Gastroesophageal sphincter (tissue), 4 donors: ENCODE measurements at places on chromosomes 5 and 9. TPM values are rescaled to one million over a fixed set of nuclear protein-coding genes. Genes with fewer than 3 reads are reported as not detected.

GRCh38 chr9:36937346-36937745, 96.7 kb downstream of the PAX5 start:
- no peaks in the 10 kb centered on the region for H3K36me3 ChIP-seq
- H3K27me3 ChIP-seq: peaks cover 45% of the 10 kb centered on the region
- H3K27ac ChIP-seq: no peak overlapping the region
- no peak for ATAC-seq

DNA sequence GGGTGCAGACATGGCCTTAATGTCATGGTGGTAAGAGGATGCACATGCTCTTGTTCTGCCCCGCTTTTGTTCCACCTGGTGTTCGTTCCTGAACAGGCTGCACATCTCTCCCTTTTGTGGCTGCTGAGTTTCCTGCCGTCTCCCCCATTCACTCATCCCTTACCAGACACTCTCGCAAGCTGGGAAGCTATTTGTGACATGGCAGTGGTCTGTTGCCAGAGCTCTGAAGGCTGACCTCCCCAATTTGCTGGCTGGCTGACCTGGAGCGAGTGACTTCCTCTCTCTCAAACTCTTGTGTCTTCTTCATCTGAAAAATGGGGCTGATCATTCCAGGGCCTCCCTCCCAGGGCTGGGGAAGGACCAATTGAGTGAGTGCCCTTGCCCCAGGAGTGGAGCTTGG, 35.9 kb downstream of the HRH2 start:
- H3K27ac ChIP-seq: no peak overlapping the region
- no peak for ATAC-seq
- H3K36me3 ChIP-seq: no peaks in the 10 kb centered on the region
- no peaks in the 10 kb centered on the region for H3K4me1 ChIP-seq
- H3K4me3 ChIP-seq: no peak overlapping the region

DNA sequence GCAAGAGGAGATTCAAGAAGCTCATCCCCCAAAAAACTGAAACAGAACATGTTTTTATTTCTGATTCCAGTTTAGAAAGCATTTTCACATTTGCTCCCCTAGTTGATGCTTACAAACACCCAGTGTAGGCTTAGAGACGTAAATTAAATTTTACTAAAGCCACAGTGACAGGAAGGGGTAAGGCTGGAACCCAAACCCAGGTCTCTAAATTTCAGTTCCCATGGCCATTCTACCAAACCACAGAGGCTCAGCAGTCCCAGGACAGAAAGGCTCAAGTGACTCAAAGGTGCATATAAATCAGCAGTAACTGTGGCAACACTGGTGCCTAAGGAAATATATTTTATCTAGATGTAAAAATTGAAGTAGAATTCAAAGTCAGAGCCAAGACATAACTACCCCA, 128.7 kb downstream of the CEP120 start:
- H3K27ac ChIP-seq: no peak overlapping the region
- ATAC-seq: no peak
- H3K4me1 ChIP-seq: no peaks in the 10 kb centered on the region
- H3K36me3 ChIP-seq: no peaks in the 10 kb centered on the region
- no peaks in the 10 kb centered on the region for H3K27me3 ChIP-seq

DNA sequence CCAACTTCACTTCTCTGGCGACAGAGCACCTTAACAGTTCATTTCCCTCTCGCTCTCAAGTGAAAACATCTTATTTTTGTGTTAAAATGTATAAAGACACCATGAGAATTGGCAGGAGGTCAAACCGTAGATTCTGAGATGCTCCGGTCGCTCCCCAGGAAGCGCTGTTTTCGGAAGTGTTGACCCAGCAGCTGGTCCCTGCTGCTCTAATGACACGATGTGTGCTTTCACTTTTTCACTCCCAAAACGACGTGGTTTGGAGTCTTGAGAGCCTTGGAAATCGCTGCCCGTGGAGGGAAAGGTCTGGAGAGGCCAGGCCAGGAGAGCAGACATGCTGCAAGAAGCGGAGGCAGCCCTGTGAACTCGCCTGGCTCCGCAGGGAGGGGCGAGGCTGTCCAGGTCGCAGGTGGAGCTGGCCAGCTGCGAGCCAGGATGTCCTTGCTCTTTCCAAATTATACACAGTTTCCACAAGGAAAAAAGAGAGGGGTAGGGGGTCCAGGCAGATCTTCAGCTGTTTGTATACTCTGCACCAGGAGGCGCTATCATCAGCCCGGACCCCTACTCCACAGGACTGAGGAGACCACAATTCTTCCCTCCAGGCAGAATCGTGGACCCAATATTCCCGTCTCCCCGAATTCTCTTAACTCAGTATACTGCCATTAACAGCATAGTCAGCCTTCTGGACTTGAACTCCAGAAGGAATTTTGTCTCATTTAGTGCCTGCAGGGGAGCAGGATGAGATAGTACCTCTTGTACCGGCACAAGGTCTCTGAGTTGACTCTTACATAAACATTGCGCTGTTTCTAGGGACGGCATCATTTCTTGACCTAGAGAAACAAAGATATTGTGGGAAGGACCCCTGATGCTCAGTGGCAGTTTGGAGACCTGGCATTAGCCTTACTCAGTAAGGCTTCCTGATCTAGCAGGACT, 248.6 kb upstream of the ANKRD55 start:
- peak; percentile 39 for ATAC-seq
- no peaks in the 10 kb centered on the region for H3K36me3 ChIP-seq
- peaks cover 43% of the 10 kb centered on the region for H3K4me1 ChIP-seq
- no peaks in the 10 kb centered on the region for H3K27me3 ChIP-seq

GRCh38 chr5:63022403-63022802, 443.8 kb downstream of the LRRC70 start:
- ATAC-seq: no peak
- no peaks in the 10 kb centered on the region for H3K4me1 ChIP-seq
- H3K27me3 ChIP-seq: no peaks in the 10 kb centered on the region
- no peak overlapping the region for H3K27ac ChIP-seq
- H3K36me3 ChIP-seq: no peaks in the 10 kb centered on the region

- no peak overlapping the region for H3K27ac ChIP-seq
- no peaks in the 10 kb centered on the region for H3K36me3 ChIP-seq
- ATAC-seq: no peak
- H3K4me1 ChIP-seq: no peaks in the 10 kb centered on the region
Measured at GRCh38 chr9:114799925-114800324, 5.9 kb downstream of the TNFSF15 start.

GRCh38 chr9:37906312-37907239, 2.6 kb upstream of the SLC25A51 start:
- H3K4me3 ChIP-seq: no peak overlapping the region
- no peak overlapping the region for H3K27ac ChIP-seq
- H3K36me3 ChIP-seq: no peaks in the 10 kb centered on the region
- H3K4me1 ChIP-seq: peaks cover 29% of the 10 kb centered on the region
- no peaks in the 10 kb centered on the region for H3K27me3 ChIP-seq

DNA sequence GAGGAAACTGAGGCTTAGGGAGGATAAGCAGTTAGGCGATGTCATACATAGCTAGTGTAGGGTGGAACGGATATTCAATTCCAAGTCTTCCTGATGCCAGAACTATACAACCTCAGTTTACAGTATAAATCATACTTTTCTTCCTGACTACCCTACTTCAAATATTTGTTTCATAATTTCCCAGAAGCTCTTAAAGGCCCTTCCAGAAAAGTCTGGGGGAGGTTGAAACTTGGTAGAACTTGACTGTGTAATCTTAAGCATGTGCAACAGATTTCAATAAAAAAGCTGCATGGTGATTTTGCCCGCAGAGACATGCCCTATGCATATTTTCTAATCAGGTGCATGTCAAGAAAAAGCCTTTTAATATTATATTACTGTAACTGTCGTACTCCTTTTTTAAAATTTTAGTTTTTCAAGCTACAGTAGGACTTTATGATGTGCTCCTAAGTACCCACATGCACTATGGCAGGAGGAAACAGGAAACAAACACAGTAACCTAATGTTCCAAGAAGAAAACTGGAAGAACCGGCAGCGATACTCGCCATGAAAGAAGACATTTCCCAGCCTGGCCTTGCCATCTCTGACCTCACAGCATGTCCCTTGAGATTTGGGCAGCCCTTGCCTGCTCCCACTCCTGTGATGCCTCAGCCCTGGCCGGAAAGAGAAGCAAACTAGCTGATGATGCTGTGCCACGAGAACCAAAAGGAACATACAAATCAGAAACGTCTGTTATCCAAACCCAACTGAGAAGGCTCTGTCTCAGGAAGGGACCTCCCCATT, 266.0 kb downstream of the EFNA5 start:
- no peaks in the 10 kb centered on the region for H3K36me3 ChIP-seq
- H3K4me3 ChIP-seq: no peak overlapping the region
- no peak for ATAC-seq
- H3K27me3 ChIP-seq: no peaks in the 10 kb centered on the region
- H3K4me1 ChIP-seq: no peaks in the 10 kb centered on the region
- no peak overlapping the region for H3K27ac ChIP-seq

GRCh38 chr9:14961372-14962068, 51.3 kb upstream of the FREM1 start:
- H3K27me3 ChIP-seq: no peaks in the 10 kb centered on the region
- no peak overlapping the region for H3K27ac ChIP-seq
- no peak for ATAC-seq
- H3K36me3 ChIP-seq: no peaks in the 10 kb centered on the region
- H3K4me1 ChIP-seq: no peaks in the 10 kb centered on the region

DNA sequence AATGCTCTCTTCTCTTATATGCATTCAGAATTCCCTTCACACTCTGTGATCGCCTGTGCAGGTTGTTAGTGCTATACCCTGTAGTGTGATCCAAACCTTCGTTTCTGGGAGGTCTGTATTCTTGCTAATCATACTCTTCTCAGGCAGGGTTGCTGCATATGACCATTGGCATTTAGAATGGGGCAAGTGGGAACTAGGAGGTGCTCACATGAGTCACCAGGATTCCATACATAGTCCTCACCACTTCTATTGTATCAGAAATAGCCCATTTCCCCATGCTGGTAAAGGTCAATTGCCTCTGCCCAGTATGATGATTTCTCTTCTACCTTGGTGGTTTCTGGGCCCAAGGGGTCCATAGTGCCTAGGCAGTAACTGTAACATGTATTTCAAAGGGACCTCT, 443.5 kb upstream of the CDH6 start:
- no peak overlapping the region for H3K27ac ChIP-seq
- H3K27me3 ChIP-seq: no peaks in the 10 kb centered on the region
- H3K4me3 ChIP-seq: no peak overlapping the region
- no peaks in the 10 kb centered on the region for H3K36me3 ChIP-seq

GRCh38 chr9:20898885-20899554, 132.4 kb downstream of the HACD4 start:
- H3K36me3 ChIP-seq: no peaks in the 10 kb centered on the region
- no peak overlapping the region for H3K27ac ChIP-seq
- no peak overlapping the region for H3K4me3 ChIP-seq
- no peaks in the 10 kb centered on the region for H3K27me3 ChIP-seq
- no peaks in the 10 kb centered on the region for H3K4me1 ChIP-seq

GRCh38 chr9:22454016-22454415, 7.4 kb downstream of the DMRTA1 start:
- no peak overlapping the region for H3K27ac ChIP-seq
- ATAC-seq: no peak
- no peaks in the 10 kb centered on the region for H3K4me1 ChIP-seq

DNA sequence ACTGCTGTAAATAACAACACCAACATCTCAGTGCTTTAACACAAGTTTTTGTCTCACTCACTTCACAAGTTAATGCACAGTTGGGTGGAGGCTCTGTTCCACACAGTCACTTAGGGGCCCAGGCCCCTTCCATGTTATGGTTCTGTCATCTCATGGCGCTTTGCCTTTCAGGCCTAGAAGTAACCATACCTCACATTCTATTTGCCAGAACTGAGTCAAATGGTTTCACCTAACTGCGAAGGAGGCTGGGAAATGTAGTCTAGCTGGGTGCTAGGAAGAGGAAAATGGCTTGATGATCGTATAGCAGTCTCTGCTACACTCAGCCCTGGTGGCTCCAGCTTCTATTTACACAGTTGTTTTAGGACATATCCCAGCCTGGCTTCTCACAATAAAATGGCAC, 23.1 kb upstream of the MVB12B start:
- H3K4me1 ChIP-seq: no peaks in the 10 kb centered on the region
- H3K36me3 ChIP-seq: no peaks in the 10 kb centered on the region
- H3K27ac ChIP-seq: no peak overlapping the region
- ATAC-seq: no peak
- no peaks in the 10 kb centered on the region for H3K27me3 ChIP-seq
- H3K4me3 ChIP-seq: no peak overlapping the region

- H3K4me3 ChIP-seq: no peak overlapping the region
- no peaks in the 10 kb centered on the region for H3K36me3 ChIP-seq
- H3K4me1 ChIP-seq: no peaks in the 10 kb centered on the region
Measured at GRCh38 chr9:78811622-78812276, 514.8 kb downstream of the PSAT1 start.

GRCh38 chr9:18438300-18438925, 35.5 kb upstream of the ADAMTSL1 start:
- H3K27ac ChIP-seq: peak overlapping the region; percentile 80
- no peaks in the 10 kb centered on the region for H3K36me3 ChIP-seq
- peak; percentile 55 for ATAC-seq
- peaks cover 4% of the 10 kb centered on the region for H3K4me1 ChIP-seq
- peak overlapping the region; percentile 52 for H3K4me3 ChIP-seq
- no peaks in the 10 kb centered on the region for H3K27me3 ChIP-seq

- no peak overlapping the region for H3K4me3 ChIP-seq
- ATAC-seq: no peak
- no peaks in the 10 kb centered on the region for H3K4me1 ChIP-seq
- no peaks in the 10 kb centered on the region for H3K36me3 ChIP-seq
- H3K27me3 ChIP-seq: no peaks in the 10 kb centered on the region
Measured at GRCh38 chr9:77475641-77476473, 172.3 kb downstream of the GNA14 start.

- no peak for ATAC-seq
- H3K36me3 ChIP-seq: no peaks in the 10 kb centered on the region
- peaks cover 6% of the 10 kb centered on the region for H3K4me1 ChIP-seq
- H3K27ac ChIP-seq: no peak overlapping the region
Measured at GRCh38 chr5:126514131-126514557, 80.9 kb downstream of the ALDH7A1 start.

GRCh38 chr9:89097219-89097618, 81.4 kb downstream of the SHC3 start:
- no peak overlapping the region for H3K4me3 ChIP-seq
- no peaks in the 10 kb centered on the region for H3K27me3 ChIP-seq
- no peak for ATAC-seq

The VPS13A gene
- 79.7 TPM for total RNA-seq

The FOXD4 gene
- total RNA-seq: 0.13 TPM

The ERP44 gene
- total RNA-seq: 13.7 TPM

The ABCA2 gene
- total RNA-seq: 19.7 TPM

The TMOD1 gene
- 78.9 TPM for total RNA-seq

The RAD50 gene
- total RNA-seq: 34.5 TPM

The LCNL1 gene
- 0.40 TPM for total RNA-seq

The SYNPO gene
- 31.6 TPM for total RNA-seq
